HCT116 (cell line): ENCODE measurements at places on chromosomes 2 and 18. TPM values are rescaled to one million over a fixed set of nuclear protein-coding genes. Genes with fewer than 3 reads are reported as not detected.

Gene ITPRID2
- total RNA-seq = 1,605 TPM

Gene SERPINB3
- total RNA-seq = not detected

Gene CAPN14
- not detected for total RNA-seq

Gene CKAP2L
- total RNA-seq = 27.5 TPM

Gene KIF3C
- total RNA-seq = 5.4 TPM

Gene C2orf15
- total RNA-seq = 1.9 TPM
